ENCODE measurements at places on chromosomes 6 and 20.
A peak's percentile ranks its signal among the peaks of the same experiment; 100 is the strongest.

DNA sequence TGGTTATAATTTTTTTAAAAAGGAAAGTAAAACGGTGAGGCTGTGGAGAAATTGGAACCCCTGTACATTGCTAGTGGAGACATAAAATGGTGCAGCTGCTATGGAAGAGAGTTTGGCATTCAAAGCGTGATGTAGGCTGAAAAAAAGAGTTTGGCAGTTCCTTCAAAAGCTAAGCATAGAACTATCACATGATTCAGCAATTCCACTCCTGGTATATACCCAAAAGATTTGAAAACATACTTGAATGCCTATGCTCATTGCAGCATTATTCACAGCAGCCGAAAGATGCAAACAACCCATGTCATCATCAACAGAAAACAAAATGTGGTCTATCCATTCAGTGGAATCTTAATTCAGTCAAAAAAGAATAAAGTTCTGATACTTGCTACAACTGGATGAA, 4.5 kb upstream of the SGK2 start:
- DNase-seq, result no peak

GRCh38 chr6:32662836-32663235, 3.6 kb downstream of the HLA-DQB1 start:
- no peak for DNase-seq

DNA sequence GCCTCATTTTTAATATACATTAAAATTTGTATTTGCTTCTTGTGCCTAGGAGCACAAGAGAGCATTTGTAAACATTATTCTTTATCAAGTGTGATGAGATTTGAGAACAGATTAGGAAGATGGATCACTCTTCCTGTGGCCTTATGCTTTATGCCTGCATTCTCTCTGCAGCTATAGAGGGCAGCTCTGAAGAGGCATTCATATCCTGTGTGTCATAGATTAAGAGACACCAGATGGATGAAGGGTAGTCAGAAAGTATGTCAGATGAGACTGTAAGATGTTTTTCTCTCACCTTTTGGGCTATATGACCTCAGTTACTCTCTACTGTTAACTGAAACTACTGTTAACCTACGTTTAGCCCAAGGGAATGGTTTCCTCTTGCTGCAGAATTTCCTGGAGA, 61.4 kb downstream of the DNAH8 start:
- DNase-seq, result no peak

DNA sequence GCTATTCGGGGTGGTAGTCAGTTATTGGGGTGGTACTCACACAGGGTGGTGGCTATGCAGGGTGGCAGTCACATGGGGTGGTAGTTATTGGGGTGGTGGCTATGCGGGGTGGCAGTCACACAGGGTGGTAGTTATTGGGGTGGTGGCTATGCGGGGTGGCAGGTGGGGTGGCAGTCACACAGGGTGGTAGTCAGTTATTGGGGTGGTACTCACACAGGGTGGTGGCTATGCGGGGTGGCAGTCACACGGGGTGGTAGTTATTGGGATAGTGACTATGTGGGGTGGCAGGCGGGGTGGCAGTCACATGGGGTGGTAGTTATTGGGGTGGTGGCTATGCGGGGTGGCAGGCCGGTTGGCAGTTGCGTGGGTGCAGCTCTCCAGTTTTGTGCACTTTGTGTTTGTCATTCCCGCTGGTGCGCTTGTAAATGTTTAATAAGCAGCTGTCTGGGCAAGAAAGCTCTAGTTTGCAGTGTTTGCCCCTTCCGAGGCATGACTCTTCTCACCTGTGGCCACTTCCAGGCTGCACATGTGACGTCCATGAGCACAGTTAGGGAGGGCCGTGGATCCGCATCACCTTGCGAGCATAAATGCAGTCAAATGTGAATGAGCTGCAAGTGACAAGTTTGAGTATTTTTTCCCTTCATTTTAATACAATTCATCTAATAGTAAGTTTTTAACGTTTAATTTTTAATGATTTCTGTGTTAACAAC, 219.0 kb upstream of the CST7 start:
- no peak for DNase-seq

DNA sequence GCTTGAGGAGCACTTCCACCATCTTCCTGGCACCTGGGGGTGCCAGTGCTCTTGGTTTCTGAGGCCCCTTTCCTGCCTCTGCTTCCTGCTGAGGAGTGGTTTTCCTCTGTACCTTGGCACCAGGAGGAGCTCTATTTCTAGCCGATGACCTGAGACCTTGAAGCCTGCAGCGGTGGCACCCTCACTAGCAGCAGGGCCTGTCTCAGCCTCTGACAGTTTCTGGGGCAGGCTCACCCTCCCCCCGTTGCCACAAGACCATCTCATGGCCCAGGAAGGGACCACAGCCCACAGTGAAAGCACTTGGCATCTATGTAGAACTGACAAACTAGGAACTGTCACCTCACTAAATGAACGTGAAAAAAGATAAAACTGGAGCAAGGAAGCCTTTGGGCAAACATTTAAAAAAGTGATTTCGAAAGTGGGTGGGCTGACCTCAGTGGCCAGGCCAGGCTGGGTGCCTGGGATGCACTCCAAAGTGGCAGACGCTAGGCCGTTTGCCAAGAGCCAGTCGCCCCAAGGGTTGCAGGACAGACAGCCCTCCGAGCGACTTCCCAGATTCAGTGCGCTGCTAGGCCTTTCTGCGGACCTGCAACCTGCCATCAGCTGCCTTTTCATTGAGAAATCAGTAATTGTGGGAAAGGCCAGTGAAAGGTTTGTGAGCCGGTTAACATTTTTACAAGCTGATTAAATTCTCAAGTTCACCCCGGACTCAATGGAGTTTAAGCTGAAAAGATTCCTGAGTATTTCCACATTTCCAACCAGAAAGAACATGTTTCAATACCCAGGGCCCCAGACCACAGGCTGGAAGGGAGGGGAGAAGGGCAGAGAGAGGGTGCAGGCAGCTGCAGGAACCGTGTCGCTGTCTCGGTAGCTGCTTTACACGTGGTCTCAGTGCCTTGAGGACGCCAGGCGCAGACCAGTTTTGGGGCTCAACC, 303.7 kb downstream of the ESR1 start:
- no peak for DNase-seq

DNA sequence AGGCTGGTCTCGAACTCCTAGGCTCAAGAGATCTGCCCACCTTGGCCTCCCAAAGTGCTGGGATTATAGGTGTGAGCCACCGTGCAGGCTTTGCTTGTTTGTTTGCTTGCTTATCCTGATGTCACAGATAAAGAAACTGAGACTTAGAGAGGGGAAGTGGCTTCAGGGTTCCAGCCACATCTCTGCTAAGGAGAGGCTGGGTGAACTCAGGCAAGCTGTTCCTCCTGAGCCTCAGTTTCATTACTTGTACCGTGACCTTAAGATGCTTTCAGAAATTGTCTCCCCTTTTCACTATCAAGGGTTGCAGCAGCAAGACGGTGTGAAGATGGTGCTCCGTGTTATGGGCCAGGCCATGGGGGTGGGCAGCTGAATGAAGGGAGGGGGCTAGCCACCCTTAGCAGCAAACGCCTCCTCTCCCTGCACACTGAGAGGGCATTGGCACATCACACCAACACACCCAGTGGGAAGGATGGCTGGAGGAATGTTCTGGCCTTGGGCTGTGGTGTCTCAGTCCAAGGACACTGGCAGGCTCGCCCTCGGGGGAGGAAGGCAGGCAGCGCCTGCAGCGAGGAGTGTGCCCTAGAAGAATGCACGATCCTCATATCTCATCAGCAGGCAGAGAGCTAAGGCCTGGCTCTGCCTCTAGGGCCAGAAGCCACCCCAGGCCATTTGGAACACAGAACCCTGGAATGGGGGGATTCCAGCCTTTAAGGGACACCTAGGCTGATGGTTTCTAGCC, 48.2 kb upstream of the TLDC2 start:
- DNase-seq, result no peak

- no peak for DNase-seq
Measured at GRCh38 chr6:126143761-126144251, 157.5 kb downstream of the TRMT11 start.

DNA sequence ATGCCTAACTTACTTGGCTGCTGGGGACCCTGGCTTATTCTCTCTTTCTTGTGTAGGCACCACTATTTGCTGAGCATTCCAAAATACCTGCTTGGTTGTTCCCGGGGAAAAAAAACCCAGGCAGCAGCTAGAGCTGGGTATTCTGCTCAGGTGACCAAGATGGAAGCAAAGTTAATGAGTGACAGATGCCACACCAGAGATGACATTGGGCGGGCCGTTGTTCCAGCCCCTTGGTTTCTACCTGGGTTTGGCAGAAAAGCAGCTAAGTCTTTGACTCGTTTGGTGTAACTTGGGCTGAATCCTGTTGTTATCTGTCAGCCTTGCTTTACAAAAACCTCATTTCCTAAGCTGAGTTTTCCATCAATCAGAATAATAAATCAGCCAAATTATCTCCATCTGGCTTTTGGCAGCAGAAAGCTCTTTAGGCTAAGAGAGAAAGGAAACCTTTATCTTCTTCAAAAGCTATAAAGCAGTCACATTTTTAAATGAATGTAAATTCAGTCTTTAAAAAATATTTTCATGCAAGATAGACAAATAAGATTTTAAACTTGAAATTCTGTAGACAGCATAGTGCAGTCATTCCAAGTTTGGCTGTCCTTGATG, 202.0 kb upstream of the GMDS start:
- DNase-seq, result no peak

- DNase-seq, result no peak
Measured at GRCh38 chr20:37222086-37222485, 39.5 kb downstream of the GHRH start.

DNA sequence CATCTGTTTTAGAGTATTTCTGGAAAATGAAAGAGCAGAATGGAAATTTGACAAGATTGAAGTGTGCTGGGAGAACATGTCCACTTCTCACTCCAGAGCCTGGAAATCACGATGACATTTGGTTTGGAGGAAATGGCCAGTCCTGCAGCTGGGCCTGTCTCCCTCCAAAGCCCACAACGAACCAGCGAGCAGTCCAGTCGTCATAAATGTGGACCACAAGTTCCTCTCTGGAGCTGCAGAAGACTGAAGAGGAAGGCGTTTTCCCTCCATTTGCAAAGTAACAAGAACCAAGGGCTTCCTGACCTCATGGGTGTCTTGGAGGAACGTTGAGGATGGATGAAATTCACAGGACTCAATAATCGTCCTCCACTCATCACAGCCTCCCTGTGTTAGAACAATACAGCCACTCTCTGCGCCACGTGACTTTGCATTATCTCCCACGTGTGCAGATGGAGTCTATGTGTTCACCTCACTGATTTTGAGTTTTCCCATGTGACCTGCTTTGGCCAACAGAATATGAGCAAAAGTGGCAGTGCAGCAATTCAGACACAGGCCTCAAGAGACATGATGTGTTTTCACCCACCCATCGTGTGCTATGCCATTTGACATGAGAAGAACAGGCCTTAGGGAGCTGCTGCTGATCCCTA, 9.1 kb upstream of the SPATS1 start:
- no peak for DNase-seq

- DNase-seq, result no peak
Measured at GRCh38 chr6:6661684-6662083, 73.2 kb downstream of the LY86 start.

DNA sequence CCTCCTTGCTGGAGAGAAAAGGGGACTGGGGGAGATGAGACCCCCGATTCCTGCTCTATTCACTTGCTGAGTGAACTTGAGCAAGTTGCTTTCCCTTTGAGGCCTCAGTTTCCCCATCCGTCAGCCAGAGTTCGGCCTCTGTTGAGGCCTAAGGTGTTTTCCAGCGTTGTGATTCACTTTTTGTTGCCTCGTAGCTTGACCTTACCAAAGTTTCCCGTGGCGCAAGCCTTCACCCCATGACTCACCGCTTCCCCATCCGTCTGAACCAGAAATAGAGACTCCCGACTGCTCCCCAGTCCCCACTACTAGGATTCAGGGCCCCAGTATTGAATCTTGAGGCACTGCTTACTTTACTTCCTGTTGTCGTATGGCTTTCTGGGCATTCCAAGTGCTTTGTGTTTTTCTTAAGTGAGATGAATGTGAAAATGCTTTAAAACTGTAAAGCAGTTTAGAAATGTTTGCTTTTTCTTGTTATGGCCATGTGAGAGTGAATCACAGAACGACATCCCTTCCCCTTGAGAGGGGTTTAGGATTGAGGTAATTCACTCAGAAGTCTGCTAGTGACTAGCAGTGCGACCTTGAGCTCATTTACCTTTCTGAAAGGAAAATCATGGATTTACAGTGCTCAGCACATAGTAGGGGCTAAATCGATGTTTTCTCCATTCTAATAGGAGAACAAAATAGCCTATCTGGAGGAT, 1.2 kb downstream of the CHMP4B start:
- peak; percentile 68 for DNase-seq

DNA sequence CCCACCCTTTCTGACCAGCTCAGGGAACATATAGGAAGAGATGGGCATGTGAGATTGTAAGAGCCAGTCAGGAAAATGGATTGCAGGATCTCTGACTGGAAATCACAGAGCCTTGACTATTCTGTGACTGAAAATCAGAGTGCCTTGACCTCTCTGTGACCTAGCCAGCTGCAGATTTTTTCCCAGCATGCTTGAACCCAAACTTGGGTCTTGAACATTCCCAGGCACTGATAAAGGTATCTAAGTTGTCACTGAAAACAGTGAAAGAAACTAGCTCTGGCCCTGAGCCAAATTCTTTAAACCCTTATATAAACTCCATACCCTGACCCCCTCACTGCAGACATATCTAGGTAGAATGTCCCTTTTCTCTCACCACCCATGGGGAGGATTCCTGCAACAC, 2.3 kb upstream of the ZNF165 start:
- no peak for DNase-seq

DNA sequence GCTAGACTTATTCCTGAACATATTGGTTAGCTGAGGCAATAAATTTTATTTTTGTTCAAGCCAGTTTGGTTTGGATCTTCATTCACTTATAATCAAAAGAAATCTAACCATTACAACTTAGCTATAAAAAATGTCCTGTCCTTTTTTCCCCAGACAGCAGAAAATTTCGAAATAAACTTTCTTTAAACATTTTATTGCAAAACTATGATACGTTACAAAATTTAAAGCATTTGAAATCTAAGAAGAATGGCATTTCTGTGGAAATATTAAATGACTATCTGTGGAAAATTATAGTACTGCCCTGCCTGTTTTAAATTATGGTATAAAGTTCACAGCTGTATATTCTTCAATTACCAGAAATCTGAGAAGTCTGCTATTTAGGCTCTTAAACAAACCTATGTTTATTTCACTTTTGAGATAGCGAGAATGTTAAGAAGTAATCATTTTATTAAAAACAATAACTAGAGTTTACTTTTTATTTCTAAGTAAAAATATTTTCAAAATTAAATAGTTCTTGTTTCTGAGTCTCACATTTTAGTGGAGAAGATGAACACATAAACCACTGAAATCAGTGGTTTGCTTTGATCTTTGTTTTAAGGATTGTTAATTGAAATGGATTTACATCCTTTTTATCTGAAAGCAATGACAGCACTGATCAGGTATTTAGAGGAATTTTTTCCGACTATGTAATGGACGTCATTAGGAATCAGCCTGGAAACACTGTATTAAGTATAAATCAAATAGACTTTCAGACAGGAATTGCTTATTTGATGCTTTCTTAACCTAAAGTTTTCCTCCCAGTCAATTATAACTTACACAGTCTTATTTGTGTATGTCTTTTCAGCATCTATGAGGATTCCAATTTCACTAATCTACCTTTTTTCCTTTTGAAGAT, 553.7 kb downstream of the COL12A1 start:
- no peak for DNase-seq

- DNase-seq, result no peak
Measured at GRCh38 chr20:50538276-50538675, 28.1 kb downstream of the PTPN1 start.

GRCh38 chr6:21800948-21801438, 207.4 kb downstream of the SOX4 start:
- no peak for DNase-seq
